ENCODE measurements at places on chromosomes 4 and X.
A peak's percentile ranks its signal among the peaks of the same experiment; 100 is the strongest.

DNA sequence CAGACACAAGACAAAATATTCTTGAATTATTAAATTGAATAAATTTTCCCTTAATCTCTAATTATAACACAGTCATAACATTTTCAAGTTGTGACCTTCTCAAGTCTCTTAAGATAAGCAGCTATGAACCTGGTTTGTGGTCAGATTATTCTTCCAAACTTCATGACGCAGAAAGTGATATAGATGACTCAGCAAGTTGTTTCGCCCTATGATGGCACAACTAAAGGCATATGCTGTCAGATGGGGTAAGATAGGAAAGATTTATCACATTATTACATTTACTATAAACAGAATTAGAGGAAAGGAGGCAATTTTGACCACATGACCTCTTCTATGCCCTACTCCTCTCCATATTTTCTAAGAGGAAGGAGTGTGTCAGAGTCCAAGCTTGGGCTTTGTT is 4.6 kb upstream of the DCAF12L2 start:
- DNase-seq: no peak

DNA sequence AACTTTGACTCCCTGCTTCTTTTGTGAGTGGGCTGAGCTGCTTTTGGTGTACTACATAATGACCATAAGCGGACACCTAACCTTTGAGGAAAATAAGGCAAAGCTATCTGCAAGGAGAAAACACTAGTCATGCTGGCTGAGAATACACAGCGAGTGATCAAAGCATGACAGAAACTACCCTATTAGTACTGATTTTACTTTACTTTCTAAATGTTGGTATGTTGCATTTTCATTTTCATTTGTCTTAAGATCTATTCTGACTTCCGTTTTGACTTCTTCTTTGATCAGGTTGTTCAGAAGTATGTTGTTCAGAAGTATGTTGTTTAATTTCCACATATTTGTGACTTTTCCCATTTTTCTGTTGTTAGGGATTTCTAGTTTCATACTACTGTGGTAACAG is 361.1 kb downstream of the TRAM1L1 start:
- no peak for DNase-seq

GRCh38 chr4:114108869-114109268 is 129.4 kb upstream of the ARSJ start:
- DNase-seq: no peak

- DNase-seq: no peak
Measured at GRCh38 chr4:74175379-74175778, 17.5 kb downstream of the MTHFD2L start.

GRCh38 chr4:164800786-164801185 is 46.9 kb downstream of the SMIM31 start:
- DNase-seq: no peak

GRCh38 chr4:19725130-19725529 is 526.6 kb upstream of the SLIT2 start:
- DNase-seq: no peak

DNA sequence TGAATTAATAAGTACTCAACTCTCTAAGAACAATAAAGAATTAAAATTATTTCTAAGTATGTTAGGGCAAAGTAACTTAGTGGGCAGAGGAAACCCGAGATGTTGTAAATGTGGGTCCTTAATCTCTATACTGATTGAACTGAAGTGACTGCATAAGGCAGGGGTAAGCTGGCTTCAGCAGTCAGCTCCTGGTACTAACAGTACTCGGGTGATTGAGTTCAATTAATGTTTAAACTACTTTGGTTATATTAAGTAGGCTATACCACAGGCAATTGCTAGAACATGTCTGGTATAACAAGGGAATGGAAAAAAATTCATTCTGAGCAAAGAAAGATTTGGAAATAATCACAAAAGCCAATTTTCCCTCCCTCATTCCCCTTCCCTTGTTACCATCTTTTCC is 90.7 kb downstream of the LNX1 start:
- DNase-seq: no peak

GRCh38 chrX:45715748-45716147 is 515.1 kb upstream of the DIPK2B start:
- DNase-seq: no peak

DNA sequence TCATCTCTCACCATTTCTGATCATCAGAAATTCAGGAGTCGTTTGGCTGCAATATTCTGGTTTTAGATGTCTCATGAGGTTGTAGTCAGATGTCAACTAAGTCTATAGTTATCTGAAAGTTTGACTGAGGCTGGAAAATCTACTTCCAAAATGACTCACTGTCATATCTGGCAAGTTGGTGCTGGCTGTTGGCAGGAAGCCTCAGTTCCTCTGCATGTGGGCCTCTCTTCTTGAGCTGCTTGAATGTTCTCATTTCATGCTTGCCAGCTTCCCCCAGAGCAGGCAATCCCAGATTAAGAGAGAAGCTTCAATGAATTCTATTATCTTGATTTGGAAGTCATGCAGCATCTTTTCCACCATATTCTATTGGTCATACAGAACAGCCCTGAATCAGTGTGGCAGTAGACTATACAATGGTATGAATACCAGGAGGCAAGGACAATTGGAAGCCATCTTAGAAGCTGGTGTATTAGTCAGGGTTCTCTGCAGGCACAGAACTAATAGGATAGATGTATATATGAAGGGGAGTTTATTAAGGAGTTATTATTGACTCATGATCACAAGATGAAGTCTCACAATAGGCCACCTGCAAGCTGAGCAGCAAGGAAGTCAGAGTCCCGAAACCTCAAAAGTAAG is 46.8 kb upstream of the ELF2 start:
- DNase-seq: peak; percentile 18

DNA sequence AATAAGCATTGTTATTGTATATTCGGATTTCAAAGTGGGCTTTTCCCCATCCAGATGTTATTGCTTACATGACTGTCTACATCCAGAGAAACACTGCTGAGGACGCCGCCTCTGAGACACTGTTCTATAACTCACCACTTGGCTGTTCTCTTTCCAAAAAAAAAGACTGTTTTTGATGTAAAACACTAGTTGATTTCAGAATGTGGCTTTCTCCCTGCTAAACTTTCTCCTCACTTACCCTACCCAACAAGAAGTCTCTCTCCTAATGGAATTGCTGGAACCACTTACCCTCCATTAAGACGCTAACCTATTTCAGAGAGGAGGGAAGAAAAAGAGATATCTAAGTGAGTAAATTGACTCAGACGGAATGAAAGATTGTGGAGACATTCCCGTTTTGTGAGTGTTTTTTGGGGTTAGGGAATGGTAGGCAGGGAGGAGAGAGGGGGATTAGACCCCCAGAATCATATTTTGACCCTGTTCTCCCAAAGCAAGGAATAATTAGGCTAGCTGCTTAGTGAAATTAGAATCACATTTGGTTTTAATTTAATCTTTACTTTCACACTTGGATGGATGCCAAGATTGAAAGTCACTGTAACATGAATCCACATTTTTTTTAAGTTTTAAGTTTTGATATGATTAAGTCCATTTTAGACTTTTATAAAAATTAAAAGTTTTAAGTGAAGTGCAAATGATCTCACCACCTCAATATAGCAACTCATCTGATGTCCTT is 174.9 kb downstream of the CHIC2 start:
- DNase-seq: no peak

DNA sequence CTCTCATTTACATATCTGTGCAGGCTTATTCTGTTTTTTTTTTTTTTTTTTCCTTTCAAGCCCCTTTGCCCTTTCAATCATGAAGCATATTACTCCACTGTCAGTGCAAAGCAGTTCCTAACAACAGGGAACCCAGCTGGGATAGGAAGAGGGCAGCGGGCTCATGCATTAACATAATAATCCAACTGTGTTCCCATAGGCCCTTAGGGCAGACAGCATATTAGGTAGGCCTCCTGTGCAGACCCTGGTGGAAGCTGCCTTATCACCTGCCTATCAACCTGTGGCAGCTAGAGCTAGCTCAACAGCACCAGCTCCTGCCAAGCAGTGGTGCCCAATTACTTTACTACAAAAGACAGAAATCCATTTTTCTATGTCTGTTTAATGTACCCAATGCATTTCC is 49.3 kb downstream of the SLC10A7 start:
- DNase-seq: no peak

GRCh38 chr4:173448103-173448502 is 49.2 kb upstream of the SCRG1 start:
- DNase-seq: no peak

GRCh38 chrX:42803320-42803719 is 25.4 kb upstream of the PPP1R2C start:
- DNase-seq: no peak

DNA sequence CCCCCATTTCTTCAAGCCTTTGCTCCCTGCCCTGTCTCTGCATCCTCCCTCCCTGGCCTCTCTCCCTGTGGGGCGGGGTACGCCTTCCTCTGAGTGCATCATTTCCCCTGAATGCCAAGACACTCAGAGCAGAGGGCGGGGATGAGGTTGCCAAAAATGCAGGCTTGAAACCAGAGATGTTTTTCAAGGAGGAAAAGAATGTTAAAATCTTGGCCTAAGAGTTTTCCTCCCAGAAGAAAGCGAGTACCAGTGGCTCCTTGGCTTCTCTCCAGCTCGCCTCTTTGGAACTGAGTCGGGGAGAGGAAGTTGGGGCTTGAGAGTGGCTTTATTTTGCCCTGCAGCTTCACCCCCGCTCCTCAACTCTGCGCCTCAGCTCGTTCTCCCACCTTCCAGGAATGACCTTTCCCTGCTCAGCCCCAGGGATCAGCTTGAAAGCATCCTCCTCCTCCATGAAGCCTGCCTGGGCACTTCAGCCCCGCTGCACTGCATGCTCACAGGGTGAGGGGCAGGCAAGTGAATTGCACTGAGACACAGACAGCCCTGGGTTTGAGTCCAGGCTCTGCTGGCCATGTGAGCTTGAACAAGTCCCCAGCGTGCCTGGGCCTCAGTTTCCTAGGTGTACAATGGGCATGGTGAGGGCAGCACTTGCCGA is 57.5 kb upstream of the SORCS2 start:
- DNase-seq: no peak

GRCh38 chr4:169630069-169630468 is 9.7 kb downstream of the CLCN3 start:
- DNase-seq: no peak

GRCh38 chr4:7598939-7599790 is 164.4 kb upstream of the PSAPL1 start:
- DNase-seq: no peak

DNA sequence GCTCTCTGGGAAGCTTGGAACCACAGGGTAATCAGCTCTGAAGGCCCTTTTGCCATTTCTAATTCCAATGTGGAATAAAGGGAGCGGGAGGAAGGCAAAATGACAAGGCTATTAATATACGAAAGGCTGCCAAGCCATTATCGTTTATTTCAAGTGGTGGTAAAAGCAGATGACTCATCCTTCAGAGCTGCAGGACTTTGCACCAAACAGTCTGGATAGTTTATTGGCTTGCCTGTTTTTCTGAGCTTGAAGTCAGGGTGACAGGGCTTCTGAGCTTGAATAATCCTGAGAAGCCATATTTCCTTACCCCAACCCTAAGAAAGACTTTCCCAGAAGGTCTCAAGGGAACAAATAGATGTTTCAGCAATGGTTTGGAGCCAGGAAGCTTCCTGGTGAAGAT is 7.7 kb upstream of the GABRE start:
- DNase-seq: no peak

- no peak for DNase-seq
Measured at GRCh38 chr4:78747475-78747922, 28.7 kb upstream of the BMP2K start.
